CD4-positive, alpha-beta T cell treated with Interleukin-15 for 4 hours (primary cell): ENCODE measurements at places on chromosomes 1 and 21.

GRCh38 chr1:5776035-5776550 is 216.1 kb downstream of the NPHP4 start:
- DNase-seq, result no peak

DNA sequence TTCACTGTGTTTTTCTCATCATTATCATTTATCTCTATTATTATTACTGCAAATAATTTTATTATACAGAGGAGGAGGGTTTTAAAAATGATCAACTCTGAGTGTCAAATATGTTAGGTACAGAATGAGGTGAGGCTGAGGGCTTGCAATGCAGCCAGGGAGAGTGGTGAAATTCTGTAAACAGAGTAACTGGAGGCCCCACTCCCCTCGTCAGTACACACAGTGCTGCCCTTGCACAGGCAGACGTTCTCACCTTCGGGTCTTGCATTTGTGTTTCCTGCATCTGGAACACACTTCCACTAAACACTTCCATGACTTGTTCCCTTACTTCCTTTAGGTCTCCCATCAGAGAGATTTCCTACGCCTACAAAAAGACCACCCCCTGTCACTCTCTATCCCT is 24.3 kb upstream of the COA6 start:
- DNase-seq, result no peak

DNA sequence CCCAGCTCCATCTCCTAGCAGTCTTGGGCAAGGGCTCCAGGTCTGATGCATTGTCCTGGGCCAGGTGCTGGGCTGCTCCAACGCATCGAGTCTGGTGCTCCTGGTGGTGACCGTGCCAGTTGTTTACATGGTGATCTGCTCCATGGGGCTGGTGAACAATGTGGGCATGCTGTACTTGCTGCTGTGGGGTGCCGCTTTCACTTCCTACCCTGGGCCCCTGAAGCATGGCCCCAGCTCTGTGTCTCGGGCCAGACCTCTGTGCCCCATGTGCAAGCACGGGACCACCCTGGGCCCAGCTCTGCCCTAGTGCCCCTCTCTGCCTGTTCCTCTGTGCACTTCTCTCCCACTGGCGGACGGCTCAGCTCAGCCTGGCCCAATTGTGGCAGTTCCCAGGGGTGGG is 119.4 kb downstream of the MAST2 start:
- DNase-seq, result no peak

DNA sequence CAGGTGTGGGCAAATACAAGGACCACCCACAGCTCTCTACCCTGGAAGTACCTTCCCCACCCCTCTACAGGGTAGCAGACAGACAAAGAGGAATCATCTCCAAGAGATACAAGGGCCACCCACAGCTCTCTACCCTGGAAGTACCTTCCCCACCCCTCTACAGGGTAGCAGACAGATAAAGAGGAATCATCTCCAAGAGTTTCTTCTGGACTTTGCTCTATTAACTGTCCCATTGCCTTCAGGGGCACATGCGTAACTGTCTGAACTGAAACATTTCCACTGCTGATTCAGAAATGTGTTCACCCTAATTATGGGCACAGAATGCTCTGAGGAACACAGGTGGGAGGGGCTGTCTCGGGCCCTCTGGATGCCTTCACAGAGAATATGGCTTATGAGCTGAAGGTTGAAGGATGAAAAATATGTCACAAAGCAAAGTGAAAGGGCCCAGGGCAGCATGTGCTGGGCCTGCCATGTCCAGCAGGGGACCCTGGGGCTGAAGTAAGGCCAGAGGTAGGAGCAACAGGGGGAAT is 43.9 kb downstream of the ZNF281 start:
- no peak for DNase-seq

DNA sequence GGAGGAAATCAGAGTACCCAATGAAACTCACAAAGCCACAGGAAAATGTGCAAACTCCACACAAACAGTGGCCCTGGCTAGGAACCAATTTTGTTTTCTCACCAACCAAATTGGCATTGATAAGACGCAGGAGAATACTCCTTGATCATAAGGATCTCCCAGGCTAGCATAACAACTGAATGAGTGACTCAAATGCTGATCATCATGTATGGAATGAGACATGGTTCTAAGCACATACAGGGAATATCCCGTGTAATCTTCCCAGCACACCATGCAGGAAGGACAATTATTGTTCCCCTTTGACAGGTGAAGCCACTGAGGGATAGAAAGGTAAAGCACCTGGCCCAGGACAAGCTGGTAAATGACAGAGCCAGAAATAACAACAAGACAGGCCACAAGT is 180.0 kb upstream of the DUSP10 start:
- DNase-seq, result no peak

- DNase-seq, result no peak
These were observed 329.8 kb downstream of the RPS6KC1 start for GRCh38 chr1:213380865-213381264.

- no peak for DNase-seq
These were observed 217.7 kb downstream of the CRB1 start for GRCh38 chr1:197485790-197486189.

DNA sequence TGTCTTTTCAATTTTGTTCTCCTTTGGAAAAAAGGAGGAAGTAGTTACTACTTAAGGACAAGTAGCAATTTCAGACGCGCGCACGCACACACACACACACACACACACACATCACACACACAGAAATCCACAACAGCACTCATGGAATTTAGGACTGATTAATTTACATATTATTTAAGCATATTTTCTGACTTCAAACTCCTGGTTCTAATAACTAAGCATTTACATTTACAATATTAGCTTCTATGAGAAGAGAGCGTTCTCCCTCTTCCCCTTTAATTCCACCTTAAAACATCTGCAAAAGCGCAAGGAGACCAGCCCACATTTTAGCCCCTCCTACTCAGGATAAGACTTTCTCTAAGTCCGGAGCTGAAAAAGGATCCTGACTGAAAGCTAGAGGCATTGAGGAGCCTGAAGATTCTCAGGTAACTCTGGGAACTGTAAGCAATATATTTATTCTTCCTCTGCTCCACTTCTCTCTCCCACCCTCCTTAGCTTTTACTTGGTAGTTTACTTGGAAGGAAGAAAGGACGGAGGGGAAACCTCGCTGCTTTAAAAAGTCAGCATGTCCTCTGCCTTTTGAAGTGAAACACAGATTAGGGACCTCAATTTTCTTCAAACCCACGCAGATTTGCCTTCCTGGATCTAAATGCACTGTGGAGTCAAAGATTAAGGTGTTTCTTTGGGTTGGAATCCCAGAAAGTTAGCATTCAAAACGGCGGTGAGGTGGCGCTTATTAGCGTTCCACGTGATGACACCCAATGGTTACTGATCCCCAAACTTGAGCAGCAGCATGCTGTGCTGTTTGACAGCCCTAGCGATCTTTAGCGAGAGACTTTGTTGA is at the start of gene PLA2G4A:
Gene PLA2G4A, plus strand, starts transcription at position 339 of the 844 bp plus-strand sequence. CDS start 25,406 bp downstream, outside the sequence.
- DNase-seq, result peak; percentile 7

DNA sequence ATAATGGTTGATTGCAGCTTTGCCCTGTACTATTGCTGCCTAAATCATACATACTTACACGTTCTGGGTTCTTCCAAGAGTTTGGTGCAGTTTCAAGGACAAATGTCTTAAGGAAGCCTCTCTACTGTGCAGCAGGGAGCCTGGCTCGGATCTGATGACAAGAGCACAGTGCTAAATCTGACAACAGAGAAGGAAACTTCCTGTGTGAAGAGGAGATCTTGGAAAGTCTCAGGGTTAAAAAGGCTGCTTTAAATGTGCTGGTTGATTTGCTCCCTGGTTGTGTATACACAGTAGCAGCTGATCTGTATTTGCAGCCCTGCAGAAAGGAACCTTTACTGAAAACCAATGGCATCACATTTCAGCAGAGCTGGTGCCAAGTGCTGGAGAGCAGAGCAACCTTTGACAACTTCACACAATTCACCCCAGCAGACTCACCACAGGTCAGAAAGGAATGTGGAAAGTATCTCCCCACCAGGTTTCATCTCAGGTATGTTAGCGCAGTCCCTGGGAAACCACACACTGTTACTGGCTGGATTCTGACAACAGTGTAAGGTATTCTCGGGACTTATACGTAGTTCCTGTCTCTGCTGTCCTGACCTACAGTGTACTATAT is 355.0 kb upstream of the ESRRG start:
- DNase-seq, result no peak

- peak; percentile 87 for DNase-seq
These were observed 25.3 kb downstream of the A3GALT2 start for GRCh38 chr1:33295450-33296081.

GRCh38 chr1:174967845-174968705 is 31.7 kb upstream of the CACYBP start:
- DNase-seq, result peak; percentile 50

- no peak for DNase-seq
These were observed 509.6 kb upstream of the CXADR start for GRCh38 chr21:17003258-17003615.

DNA sequence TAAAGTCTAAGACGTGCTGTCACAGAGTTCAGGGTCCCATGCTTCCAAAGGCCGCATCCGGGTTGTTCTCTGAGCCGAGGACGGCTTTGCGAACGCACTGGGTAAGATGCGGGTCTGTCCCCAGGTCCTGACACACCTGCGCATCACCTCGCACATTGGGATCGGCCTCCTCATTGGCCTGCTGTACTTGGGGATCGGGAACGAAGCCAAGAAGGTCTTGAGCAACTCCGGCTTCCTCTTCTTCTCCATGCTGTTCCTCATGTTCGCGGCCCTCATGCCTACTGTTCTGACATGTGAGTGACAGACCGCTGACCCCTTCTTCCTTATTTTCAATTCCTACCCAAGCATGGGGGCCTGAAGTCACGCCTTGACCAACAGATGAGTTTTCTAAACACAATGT is 25.3 kb downstream of the TFF3 start:
- DNase-seq, result no peak

DNA sequence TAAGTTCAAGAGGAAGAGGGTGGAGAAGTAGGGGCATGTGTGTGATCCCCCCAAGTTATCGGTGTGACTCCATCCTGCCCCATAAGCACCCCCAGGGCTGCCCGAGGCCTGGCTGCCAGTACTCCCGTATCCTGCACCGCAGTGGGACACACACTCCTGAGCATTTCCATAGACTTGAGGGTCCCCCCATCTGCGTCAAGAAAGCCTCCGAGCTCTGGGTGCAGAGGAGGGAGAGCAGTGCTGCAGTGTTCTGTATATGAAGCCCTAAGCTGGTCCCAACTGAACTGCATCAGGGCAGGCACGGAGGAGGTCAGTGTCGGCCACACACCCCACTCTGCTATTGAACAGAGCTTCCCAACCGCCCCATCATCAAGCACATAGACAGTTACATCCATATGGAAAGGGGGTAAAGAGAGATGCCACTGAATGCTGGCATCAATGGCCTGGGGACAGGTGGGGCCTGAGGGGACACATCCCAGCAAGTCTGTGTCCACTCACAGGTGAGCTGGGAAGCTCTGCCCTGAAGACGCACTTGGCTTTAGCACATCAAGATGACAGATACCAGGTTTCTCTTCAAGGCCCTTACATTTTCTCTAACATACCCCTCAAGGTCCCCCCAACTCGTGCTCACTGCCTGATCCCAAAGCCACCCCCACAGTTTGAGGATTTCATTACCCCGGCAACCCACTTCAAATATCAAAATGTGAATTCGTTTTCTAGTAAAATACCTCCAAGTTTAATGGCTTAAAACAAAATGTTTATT is 64.3 kb downstream of the EVA1C start:
- DNase-seq, result no peak

DNA sequence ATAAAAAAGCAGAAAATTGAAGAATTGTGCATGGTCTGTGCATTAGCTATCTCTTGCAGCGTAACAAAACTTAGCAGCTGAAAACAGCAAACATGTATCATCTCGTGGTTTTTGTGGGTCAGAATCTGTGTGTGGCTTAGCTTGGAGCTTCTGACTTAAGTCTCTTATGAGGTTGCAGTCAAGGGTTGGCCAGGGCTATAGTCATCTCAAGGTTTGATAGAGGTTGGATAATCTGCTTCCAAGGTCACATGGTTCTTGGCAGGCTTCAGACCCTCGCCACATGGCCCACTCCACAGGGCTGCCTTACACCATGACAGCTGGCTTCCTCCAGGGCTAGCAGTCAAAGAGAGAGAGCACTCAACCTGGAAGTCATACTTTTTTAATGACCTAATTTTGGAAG is 35.9 kb downstream of the CNST start:
- peak; percentile 10 for DNase-seq

DNA sequence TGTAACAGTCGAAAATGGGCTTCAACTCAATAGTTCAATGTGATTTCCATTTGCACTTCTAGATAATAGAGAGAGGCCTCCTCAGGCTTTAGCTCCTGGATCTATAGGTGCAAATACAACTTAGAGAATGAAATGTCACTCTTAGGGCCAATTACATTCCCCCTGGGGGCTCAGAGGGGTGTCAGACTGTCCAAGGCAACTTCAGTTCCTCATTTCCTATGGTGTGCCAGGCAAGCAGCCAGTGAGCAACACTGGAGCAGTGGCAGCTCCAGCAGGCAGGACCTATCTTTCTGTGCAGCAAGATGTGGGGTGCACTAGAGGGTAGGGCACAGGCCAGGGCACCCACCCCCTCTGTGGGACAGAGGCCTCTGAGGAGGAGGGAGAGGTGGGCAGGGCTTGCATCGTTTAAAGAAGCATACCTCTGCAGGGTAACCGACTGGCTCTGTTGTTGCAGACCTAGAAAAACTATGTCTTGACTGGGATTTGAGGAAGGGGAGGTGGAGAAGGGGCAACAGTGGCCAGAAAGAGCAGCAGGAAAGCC is 97.3 kb downstream of the SUSD4 start:
- DNase-seq, result no peak

DNA sequence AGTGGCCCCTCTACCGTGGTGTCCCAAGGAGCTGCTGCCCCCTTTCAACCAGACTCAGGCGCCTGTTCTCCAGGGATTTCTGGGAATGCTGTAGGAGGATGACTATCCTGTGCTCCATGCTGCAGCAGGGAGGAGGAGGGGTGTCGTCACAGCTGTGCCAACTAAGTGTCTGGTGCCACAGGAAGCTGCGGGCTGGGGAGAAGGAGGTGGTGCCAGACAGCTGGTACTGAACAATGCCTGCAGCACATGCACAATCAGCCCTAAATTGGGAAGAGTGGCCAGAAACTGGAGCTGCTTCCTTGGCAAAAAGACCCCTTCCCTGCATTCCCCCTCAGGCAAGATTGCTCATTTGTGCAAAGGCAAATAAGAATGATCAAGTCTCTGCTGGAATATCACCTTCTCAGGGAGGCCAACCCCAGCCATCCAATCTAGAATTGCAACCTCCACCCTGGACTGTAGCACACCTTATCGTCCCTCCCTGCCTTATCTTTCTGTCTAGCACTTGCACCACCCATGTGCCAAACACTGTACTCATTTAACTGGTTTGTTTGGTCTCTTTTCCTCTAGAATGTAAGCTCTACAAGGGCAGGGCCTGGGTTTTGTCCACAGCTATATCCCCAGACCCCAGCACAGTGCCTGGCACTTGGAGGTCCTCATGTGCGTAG is 33.3 kb downstream of the LAMB3 start:
- no peak for DNase-seq
